ENCODE measurements at places on chromosomes 6 and 20.

DNA sequence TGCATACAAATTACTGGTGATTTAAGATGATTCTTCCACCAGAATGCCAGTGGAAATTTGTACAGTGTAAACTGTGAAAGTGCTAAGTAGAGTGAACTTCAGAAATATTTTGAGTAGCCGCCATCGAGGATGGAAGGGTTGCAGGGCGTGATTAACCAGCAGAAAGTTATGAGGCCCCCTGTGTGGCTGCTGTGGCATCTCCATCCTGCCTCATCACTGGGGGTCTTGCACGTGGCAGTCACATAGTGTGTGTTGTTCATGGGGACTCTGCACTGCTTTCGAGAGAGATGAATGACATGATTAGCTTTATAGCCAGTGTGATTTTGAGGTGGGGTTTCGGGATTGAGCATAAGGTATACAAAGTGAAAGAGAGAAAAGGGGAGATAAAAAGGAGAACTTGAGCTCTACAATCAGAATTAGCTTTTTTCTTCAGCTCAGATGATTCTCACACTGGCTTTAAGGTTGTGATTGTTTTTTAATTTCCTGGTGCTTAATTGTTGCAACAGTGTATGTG lies 26.4 kb downstream of the KCTD20 start:
- no peak for DNase-seq

DNA sequence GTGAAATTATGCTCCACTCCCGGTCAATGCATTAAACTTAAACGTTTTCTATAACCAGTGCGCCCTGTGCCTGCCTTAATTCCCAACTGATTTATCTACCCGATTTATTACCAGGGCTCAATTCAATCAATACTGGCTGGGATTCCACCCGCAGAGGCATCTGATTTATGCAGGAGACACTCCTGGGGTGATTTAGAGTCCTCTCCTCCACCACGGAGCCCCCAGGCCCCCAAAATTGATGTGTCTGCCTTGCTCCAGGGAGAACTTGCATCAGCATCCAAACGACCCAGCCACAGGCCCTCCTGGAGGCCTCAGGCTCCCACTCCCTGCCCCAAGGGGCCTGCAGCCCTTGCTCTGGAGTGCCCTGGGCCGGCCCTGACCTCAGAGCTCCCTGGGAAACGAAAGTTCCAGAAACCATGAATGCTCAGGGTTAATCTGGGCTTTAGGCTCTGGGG lies 29.5 kb downstream of the ANKRD60 start:
- DNase-seq, result no peak

DNA sequence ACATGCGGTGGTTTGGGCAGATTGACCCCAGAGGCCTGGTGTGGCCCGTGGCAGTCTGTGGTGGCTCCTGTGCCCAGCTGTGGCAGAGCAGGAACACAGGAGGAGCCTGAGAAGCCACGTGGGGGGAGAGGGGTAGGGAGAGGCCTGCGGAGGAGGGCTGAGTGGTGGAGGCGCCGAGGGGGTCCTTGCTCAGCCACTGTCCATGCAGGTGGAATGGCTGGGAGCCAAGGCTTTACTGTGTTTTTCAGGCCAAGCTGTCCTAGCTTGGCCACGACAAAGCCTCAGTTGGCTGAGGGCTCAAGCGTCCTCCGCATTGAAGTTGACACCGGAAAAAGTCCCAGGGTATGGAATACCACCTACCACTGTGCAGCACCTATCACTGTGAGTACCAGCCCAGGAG lies 107.0 kb downstream of the VEGFA start:
- no peak for DNase-seq

GRCh38 chr20:48310305-48310704 lies 517.5 kb downstream of the PREX1 start:
- no peak for DNase-seq

GRCh38 chr6:134533991-134534390 lies 216.1 kb upstream of the SGK1 start:
- DNase-seq, result no peak

- DNase-seq, result no peak
Measured at GRCh38 chr20:17394411-17394810, 136.8 kb downstream of the BFSP1 start.

GRCh38 chr6:150273457-150274309 lies 95.1 kb upstream of the IYD start:
- DNase-seq, result no peak

GRCh38 chr20:63175038-63175895 lies 40.7 kb downstream of the YTHDF1 start:
- DNase-seq, result no peak

DNA sequence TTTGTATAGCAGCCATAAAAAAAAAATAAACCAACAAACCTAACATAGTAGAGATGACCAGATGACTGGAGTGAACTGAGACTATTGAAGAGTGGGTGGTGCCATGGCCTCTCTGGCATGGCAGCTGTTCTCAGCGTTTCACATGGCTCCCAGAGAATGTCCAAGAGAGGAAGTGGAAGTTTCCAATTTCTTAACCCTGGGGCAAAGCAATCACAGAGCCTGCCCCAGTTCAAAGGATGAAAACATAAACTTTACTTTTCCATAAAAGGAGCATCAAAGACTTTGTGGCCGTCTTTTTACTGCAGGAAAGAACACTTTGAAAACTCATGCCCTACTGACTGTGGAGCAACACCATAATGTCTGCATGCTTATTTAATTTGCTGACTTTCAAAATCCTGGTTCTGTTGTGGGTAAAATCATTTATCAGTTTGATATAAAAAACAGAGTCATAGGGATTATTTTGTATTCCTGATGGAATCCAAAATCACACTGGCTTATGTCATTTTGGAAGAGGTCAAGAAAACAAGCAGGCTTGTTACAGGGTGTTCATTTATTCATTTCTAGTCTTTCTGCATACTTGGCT lies 165.4 kb downstream of the SLC35B3 start:
- no peak for DNase-seq

GRCh38 chr20:33667245-33667675 lies 517 bp downstream of the ACTL10 start:
- no peak for DNase-seq

- no peak for DNase-seq
Measured at GRCh38 chr6:152975204-152975915, 7.5 kb downstream of the FBXO5 start.

DNA sequence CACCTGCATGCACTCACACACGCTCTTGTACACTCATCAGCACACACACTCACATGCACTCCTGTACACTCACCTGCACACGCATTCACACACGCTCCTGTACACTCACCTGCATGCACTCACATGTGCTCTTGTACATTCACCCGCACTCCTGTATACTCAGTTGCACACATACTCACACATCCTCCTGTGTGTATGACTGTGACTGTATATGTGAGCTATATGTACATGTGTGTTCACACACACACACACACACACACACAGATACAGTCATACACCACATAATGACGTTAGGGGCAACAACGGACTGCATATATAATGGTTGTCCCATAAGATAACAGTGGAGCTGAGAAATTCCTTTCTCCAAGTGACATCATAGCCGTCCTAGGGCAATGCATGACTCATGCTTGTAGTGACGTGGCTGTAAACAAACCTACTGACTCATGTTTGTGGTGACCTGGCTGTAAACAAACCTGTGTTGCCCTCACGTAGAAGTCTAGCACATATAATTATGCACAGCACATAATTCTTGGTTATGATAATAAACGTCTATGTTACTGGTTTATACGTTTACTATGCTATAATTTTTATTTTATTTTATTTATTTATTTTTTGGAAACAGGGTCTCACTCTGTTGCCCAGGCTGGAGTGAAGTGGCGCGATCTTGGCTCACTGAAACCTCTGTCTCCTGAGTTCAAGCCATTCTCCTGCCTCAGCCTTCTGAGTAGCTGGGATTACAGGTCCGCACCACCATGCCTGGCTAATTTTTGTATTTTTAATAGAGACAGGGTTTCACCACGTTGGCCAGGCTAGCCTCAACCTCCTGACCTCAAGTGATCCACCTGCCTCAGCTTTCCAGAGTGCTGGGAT lies 22.8 kb upstream of the TAF4 start:
- DNase-seq, result no peak

DNA sequence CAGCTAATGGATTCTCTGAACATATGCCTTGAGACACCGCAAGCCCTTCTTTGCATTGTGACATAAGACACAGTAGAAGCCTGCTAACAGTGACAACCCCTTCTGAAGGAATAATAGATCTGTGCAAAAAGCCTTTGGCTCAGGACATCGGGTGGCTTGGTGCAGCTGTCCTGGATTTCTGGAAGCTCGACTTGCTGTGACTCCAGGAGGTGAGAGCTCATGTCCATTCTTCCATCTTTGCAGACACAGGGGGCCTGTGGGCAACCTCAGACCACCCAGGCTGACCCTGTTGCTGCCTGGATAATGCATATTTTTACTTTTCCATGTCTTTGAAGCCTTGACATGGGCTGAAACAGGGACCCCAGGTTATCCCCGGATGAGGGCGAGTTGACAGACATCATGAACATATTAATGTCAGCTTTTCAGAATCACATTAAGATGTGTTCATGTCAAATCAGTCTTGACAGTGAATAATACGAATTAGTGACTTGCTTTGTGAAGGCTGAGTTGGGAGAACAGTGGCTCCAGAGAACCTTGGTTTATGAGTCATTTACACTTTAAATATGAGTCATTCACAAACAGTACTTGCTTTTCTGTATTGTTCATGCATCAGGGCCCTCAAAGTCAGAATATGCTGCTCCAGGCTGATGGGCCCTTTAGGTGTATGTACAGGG lies 66.8 kb upstream of the IYD start:
- DNase-seq, result no peak

DNA sequence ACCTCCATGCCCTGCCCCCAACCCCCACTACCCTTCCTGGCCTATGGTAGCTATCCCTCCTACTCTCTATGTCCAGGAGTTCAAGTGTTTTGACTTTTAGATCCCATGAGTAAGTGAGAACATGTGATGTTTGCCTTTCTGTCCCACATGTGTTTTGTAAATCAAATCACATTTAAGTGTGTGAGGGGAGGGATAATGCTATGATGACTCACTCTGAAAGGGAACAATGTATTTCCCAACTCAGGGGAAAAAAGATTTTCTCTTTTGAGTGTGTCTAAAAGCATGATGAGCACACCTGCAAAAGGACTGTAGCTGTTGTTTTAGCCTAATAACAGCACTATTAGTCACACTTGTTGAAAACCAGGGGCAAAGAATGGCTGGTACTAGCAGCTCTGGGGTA lies 193.7 kb downstream of the GJA10 start:
- DNase-seq, result no peak

DNA sequence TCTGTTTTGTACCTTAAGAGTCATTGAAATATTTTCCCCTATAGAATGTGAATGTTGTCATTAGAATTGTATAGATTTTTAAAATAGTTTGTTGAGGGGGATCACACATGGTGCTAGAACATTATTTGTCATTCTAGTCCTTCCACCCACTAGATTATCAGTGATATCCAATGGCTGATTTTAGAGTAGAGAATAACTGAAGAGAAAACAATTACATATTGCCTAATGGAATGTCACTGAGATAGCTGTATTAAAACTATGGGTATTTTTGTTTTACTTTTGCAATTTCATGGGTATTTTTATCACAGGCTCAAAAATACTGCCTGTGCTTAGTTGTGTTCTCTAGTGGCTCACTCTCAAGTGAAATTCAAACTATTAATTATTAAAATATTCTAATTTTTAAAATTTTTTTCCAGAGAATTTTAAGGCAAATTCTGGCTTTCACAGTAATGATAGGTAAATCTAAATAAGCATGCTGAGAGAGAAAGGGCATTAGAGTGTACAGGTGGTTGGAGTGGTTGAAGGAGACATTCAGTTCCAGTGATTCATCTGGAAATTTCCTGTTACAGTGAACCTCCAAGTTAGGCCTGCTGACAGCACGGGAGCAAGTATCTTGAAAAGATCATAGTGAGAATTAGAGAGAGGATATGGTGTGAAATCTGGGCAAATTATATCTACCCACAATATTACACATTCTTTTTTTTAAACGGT lies 399.6 kb downstream of the NKAIN2 start:
- no peak for DNase-seq

GRCh38 chr6:36804563-36804962 lies 34.7 kb downstream of the CPNE5 start:
- DNase-seq, result no peak

GRCh38 chr20:25079171-25079570 lies 2.8 kb downstream of the VSX1 start:
- DNase-seq, result no peak

- no peak for DNase-seq
Measured at GRCh38 chr6:145813285-145814034, 1.1 kb downstream of the FBXO30 start.

GRCh38 chr20:54846948-54847347 lies 371.6 kb downstream of the DOK5 start:
- DNase-seq, result no peak

DNA sequence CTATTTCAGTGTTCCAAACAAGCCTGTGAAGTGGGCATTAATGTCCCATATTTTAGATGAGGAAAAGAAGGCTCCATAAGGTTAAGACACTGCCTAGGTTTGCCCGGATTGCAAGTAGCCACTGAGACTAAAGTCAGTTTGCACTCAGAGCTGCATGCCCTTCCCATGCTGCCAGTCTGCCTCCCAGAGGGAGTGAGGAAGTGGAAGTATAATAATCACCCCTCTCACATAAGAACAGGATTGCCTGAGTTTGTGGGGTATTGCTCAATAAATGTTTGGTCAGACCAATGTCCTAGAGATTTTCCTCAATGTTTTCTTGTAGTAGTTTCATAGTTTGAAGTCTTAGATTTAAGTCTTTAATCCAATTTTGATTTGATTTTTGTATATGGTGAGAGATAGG lies 43.9 kb upstream of the CLIC5 start:
- DNase-seq, result no peak

DNA sequence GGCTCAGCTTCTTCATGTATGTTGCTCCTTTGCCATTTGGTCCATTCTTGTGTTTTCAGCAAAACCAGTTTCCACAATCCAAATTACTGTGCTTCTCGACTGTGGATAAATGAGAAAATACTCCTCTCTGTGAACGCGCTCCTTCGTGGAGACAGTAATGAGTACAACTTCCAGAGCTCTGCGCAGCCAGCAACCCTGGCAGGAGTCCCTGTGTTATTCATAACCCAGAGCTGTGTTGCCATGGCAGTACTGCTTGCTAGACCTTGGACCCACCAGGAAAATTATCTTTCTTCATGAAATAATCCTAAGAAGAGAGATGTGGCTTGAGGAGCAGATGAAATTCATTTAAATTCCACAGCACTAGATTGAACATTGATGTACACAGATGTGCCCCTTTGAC lies 73.7 kb downstream of the SLC22A3 start:
- DNase-seq, result no peak

- DNase-seq, result no peak
Measured at GRCh38 chr6:12913201-12913600, 196.6 kb downstream of the PHACTR1 start.

- no peak for DNase-seq
Measured at GRCh38 chr6:6695625-6696276, 107.2 kb downstream of the LY86 start.

GRCh38 chr20:53287357-53288042 lies 306.1 kb downstream of the ZNF217 start:
- DNase-seq, result no peak

DNA sequence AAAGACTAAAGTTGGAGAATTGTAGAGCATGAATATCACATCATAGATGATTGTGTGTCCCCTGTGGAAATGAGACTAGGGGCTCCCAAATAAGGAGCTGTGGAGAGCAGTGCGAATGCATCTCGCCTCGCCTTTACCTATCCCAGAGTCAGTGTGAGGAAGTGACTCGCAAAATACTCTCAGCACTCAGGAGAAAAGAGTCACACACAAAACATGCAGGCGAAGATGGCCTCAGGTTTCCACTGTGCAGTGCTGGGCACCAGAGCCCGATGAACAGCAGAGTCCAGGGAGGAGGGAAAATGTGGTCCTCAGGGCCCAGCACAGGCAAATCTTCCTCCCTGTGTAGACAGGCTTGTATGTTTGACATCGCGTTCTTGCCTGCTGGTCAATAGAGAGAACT lies 126.5 kb upstream of the AFDN start:
- no peak for DNase-seq

All from NCI-H1417 treated with DMSO at 0.1 percent for 48 hours (cell line).